ENCODE measurements at places on chromosomes 1 and 21. TPM values are rescaled to one million over a fixed set of nuclear protein-coding genes. Genes with fewer than 3 reads are reported as not detected.

The FNDC5 gene
- total RNA-seq = not detected

DNA sequence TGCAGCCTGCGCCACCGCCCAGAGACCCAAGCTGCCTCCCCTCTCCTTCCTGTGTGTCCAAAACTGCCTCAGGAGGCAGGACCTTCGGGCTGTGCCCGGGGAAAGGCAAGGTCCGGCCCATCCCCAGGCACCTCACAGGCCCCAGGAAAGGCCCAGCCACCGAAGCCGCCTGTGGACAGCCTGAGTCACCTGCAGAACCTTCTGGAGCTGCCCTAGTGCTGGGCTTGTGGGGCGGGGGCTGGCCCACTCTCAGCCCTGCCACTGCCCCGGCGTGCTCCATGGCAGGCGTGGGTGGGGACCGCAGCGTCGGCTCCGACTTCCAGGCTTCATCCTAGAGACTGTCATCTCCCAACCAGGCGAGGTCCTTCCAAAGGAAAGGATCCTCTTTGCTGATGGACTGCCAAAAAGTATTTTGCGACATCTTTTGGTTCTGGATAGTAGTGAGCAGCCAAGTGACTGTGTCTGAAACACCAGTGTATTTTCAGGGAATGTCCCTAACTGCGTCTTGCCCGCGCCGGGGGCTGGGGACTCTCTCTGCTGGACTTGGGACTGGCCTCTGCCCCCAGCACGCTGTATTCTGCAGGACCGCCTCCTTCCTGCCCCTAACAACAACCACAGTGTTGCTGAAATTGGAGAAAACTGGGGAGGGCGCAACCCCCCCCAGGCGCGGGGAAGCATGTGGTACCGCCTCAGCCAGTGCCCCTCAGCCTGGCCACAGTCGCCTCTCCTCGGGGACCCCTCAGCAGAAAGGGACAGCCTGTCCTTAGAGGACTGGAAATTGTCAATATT, 19.0 kb upstream of the CCDC27 start:
- H3K27ac ChIP-seq = no peak overlapping the region
- H3K4me1 ChIP-seq = peaks cover 6% of the 10 kb centered on the region

DNA sequence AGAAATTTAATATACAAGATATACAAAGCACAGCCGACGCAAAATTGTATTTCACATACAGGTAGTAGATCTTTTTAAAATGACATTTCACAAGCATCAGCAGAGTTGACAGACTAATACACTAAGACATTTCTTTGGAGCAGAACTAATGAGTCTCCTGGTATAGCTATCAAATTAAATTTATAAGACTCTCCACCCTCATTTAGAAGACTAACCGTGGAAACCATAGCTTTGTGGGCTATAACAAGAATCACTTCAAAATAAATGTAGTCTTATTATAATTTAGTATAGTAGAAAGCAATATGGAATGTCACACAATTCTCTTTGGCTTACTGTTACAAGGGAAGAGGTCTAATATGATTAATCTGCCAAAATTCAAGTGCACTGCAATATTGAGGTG, 204.9 kb downstream of the VAV3 start:
- H3K36me3 ChIP-seq = no peaks in the 10 kb centered on the region
- H3K4me3 ChIP-seq = no peak overlapping the region
- H3K4me1 ChIP-seq = no peaks in the 10 kb centered on the region
- no peaks in the 10 kb centered on the region for H3K27me3 ChIP-seq
- no peak for DNase-seq

DNA sequence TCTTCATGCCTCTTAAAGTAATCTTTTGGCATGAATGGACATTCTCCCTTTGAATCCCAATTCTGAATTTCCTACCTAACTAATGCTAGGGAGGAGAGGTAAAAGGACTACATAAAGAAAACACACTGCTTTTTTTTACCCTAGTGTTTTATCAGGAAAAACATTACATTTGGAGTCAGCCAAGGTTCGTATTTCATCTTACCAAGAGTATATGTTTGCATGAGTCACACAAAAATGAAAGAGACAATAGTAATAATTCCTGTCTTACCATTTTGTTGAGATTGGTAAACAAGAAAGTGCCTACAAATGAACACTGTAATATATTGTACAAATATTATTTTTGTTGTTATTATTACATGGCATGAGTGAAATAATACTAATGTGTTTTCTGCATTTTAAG, 112.9 kb upstream of the WARS2 start:
- no peaks in the 10 kb centered on the region for H3K36me3 ChIP-seq
- no peaks in the 10 kb centered on the region for H3K4me1 ChIP-seq
- H3K4me3 ChIP-seq = no peak overlapping the region
- DNase-seq = no peak
- H3K27me3 ChIP-seq = no peaks in the 10 kb centered on the region

The PROX1 gene
- total RNA-seq = 0.15 TPM

- H3K4me3 ChIP-seq = no peak overlapping the region
- peaks cover 60% of the 10 kb centered on the region for H3K27me3 ChIP-seq
- DNase-seq = no peak
- H3K36me3 ChIP-seq = no peaks in the 10 kb centered on the region
- H3K27ac ChIP-seq = no peak overlapping the region
Measured at GRCh38 chr1:13584876-13585611, 1.4 kb downstream of the PDPN start.

The GUCA2A gene
- total RNA-seq = not detected

DNA sequence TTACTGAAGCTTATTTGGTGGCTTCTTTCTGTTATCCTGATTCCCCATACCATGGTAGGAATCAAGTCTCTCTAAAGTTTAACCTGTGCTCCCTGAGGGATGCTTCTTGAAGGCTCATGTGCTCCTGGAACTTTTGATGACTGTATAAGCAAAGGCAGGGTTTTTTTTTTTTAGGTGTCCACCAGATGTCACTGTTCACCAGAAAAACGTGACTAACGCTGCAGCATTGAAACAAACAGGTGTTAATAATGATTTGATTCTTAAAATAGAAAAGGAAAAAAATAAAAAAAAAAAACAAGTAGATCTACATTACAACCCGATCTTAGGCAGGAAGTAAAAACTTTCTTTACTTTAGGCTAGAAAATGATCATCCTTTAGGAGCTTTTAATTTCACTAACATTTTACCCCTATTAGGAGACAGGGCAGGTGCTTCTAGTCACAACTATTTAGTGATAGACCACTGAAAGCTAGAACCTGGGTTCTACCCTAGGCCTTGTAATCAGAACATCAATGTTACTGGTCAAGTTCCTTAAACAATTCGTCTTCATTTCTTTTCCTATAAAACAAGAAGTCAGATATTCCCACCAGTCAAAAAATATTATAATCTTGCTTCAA, 223.0 kb downstream of the PLA2G4A start:
- peak; percentile 31 for DNase-seq
- H3K4me3 ChIP-seq = no peak overlapping the region
- H3K36me3 ChIP-seq = no peaks in the 10 kb centered on the region

GRCh38 chr1:231272880-231273279, 31.9 kb downstream of the GNPAT start:
- peaks cover 32% of the 10 kb centered on the region for H3K4me1 ChIP-seq
- H3K4me3 ChIP-seq = no peak overlapping the region
- H3K36me3 ChIP-seq = peaks cover 63% of the 10 kb centered on the region
- no peaks in the 10 kb centered on the region for H3K27me3 ChIP-seq

The OR10R2 gene
- total RNA-seq = not detected

The LCE2B gene
- not detected for total RNA-seq

- peaks cover 27% of the 10 kb centered on the region for H3K4me1 ChIP-seq
- no peak for DNase-seq
- peaks cover 6% of the 10 kb centered on the region for H3K36me3 ChIP-seq
- no peak overlapping the region for H3K27ac ChIP-seq
- no peaks in the 10 kb centered on the region for H3K27me3 ChIP-seq
Measured at GRCh38 chr1:45015683-45016082, 3.6 kb downstream of the UROD start.

The IGSF21 gene
- total RNA-seq = not detected

The S100A7A gene
- not detected for total RNA-seq

DNA sequence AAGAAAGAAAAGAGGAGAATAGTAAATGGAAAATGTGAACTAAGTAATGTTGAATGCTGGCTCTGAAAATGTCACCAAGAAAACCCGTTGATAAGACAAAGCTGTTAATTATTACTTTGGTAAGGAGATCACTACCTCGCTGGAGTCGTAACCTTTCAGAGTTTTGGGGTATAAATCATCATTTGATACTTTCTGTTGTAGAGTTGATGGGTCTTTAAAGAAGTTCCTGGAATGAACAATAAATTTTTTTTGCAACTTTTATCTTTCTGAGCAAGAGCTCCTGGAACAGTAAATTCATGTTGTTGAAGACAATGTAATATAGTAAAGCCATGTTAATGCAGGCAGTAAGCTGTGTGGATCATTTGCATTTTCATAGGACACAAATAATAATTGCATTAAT, 46.2 kb downstream of the MAN1A2 start:
- no peak for DNase-seq
- H3K27ac ChIP-seq = no peak overlapping the region
- H3K27me3 ChIP-seq = no peaks in the 10 kb centered on the region
- peaks cover 51% of the 10 kb centered on the region for H3K36me3 ChIP-seq
- no peak overlapping the region for H3K4me3 ChIP-seq

GRCh38 chr1:32447469-32448185, 17.2 kb upstream of the ZBTB8B start:
- no peak overlapping the region for H3K4me3 ChIP-seq
- DNase-seq = no peak
- H3K27me3 ChIP-seq = peaks cover 33% of the 10 kb centered on the region
- H3K36me3 ChIP-seq = peaks cover 2% of the 10 kb centered on the region
- no peaks in the 10 kb centered on the region for H3K4me1 ChIP-seq
- H3K27ac ChIP-seq = no peak overlapping the region

DNA sequence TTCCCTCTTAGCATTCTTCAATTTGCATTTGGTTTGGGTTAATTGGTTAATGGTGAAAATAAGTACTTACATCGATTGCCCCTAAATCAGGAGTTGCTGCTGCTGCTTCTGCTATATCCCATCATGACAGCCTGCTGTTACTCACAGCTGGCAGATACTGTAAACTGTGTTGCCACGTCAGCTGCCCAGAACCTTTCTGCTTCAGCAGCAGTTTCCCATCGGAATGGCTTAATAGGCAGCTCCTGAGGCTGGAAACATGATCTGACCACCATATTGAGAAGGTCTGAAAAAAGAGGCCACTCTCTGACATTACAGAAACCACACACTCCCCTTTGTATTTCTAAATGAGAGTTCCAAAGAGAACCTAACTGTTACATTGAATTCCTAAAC, 14.3 kb upstream of the SEC16B start:
- H3K4me1 ChIP-seq = no peaks in the 10 kb centered on the region
- no peak overlapping the region for H3K4me3 ChIP-seq
- DNase-seq = no peak
- no peak overlapping the region for H3K27ac ChIP-seq
- no peaks in the 10 kb centered on the region for H3K36me3 ChIP-seq
- no peaks in the 10 kb centered on the region for H3K27me3 ChIP-seq

DNA sequence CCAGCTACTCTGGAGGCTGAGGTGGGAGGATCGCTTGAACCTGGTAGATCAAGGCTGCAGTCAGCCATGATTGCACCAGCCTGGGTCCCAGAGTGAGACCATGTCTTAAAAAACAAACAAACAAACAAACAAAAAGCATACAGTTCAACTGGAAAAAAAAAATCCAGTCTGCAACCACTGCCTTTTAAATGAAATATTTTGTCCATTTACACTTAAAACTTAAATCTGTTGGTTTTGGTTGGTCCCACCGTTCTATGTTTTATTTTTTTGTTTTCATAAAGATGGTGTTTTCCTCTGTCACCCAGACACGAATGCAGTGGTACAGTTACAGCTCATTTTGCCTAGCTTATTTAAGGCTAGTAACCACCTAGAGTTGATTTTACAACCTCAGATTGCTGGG, 9.8 kb downstream of the FALEC start:
- H3K27ac ChIP-seq = no peak overlapping the region
- peaks cover 5% of the 10 kb centered on the region for H3K27me3 ChIP-seq
- H3K4me1 ChIP-seq = peaks cover 6% of the 10 kb centered on the region
- H3K4me3 ChIP-seq = no peak overlapping the region

DNA sequence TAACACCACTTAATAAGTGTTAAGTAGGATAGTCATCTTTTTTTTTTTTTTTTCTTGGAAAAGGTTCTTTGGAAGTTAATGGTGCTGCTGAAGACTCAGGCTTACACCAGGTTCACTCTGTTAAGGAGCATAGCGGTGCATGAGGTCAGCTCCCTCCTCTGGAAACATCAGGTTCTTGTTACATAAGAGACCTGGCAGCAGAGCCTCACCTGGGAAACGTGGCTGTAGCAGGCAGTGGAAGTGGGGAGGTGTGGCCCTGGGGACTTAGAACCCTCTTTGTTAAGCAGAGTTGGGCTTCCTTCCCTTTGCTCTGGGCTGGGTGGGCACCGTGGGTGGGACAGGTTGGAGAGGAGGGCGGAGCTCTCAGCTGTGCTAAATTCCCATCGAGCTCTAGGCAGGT, 104.1 kb downstream of the CNIH3 start:
- H3K36me3 ChIP-seq = no peaks in the 10 kb centered on the region
- H3K4me1 ChIP-seq = peaks cover 15% of the 10 kb centered on the region
- no peak overlapping the region for H3K27ac ChIP-seq
- no peak for DNase-seq
- no peak overlapping the region for H3K4me3 ChIP-seq
- H3K27me3 ChIP-seq = peaks cover 10% of the 10 kb centered on the region

- no peak overlapping the region for H3K4me3 ChIP-seq
- no peaks in the 10 kb centered on the region for H3K36me3 ChIP-seq
- H3K27me3 ChIP-seq = no peaks in the 10 kb centered on the region
- H3K4me1 ChIP-seq = no peaks in the 10 kb centered on the region
Measured at GRCh38 chr1:164969253-164969652, 387.3 kb downstream of the LMX1A start.

DNA sequence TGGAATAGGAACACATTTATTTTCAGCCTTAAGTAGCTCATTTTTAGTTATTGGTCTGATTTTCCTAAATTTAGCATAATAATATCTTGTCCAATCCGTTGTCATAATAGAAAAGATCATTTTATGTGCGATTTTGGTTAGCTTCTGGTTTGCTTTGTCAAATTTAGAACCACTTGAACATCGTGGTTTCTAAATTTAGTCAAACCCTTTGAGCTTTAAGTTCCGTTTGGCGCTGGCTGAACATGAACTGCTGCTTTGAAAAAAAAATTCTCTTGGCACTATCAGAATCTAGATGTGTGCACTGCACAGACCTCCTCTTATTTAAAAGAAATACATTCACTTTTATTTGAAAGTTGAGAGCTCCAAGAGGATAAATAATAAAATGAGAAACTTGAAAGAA, 370.6 kb downstream of the PTPRC start:
- H3K4me3 ChIP-seq = peak overlapping the region; percentile 17
- no peaks in the 10 kb centered on the region for H3K27me3 ChIP-seq
- H3K36me3 ChIP-seq = peaks cover 20% of the 10 kb centered on the region
- peaks cover 39% of the 10 kb centered on the region for H3K4me1 ChIP-seq
- peak overlapping the region; percentile 64 for H3K27ac ChIP-seq

The TDRD5 gene
- total RNA-seq = not detected

GRCh38 chr1:11746092-11746491, 10.2 kb downstream of the AGTRAP start:
- peaks cover 47% of the 10 kb centered on the region for H3K4me1 ChIP-seq
- peaks cover 4% of the 10 kb centered on the region for H3K27me3 ChIP-seq
- no peak overlapping the region for H3K4me3 ChIP-seq
- no peak overlapping the region for H3K27ac ChIP-seq

Data from activated CD4-positive, alpha-beta T cell treated with anti-CD3 and anti-CD28 coated beads, Interleukin-2, amount 10 ng/mL, durations not matched to agents 7 days and 5 days (primary cell).